ENCODE measurements at places on chromosomes 7 and 10.

GRCh38 chr10:92313750-92314149 lies 22.8 kb downstream of the MARCHF5 start:
- no peak for DNase-seq

GRCh38 chr7:87060288-87060537 lies 759 bp upstream of the ELAPOR2 start:
- DNase-seq = no peak

- no peak for DNase-seq
Measured at GRCh38 chr7:82156893-82157292, 286.7 kb downstream of the CACNA2D1 start.

DNA sequence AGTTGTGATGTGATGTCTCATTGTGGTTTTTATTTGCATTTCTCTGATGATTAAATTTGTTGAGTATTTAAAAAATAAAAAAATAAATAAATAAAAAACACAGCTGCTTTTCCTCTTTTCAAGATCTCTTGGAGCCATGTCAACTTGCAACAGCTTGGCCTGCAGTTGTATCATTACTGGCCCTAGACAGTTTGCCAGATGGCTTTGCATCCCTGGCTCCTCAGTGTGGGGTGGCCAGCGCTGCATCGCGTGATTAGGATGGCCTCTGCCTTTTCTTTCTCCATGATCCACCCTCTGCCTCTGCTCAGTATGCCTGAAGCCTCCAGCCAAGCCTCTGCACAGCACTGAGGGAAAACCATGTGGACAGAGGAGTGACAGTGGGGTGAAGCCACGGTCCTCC lies 96.8 kb downstream of the PPP1R3C start:
- DNase-seq = no peak

DNA sequence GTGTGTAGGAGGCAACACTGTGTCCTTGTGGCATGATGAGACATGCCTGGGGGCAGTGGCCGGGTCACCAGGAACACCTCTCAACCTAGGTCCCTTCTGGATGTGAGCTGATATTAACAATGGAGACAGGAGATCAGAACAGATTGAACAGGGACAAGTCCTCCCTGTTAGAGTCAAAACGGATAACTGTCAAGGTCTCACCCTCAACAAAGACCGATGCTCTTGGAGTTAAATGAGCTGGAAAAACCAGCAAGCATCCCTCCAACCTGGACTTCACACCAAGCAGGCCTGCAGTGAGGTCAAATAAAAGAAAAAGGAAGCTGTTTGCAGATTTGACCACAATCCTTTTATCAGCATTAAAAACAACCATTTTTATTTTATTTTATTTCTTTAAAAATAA lies 49.0 kb downstream of the SLIT1 start:
- DNase-seq = no peak

- no peak for DNase-seq
Measured at GRCh38 chr10:100038561-100039071, 28.9 kb upstream of the DNMBP start.

- DNase-seq = no peak
Measured at GRCh38 chr10:98425511-98426352, 10.8 kb upstream of the PYROXD2 start.

GRCh38 chr7:16933296-16934279 lies 51.8 kb upstream of the AGR3 start:
- no peak for DNase-seq

- peak; percentile 93 for DNase-seq
Measured at GRCh38 chr7:16657656-16658279, 11.8 kb downstream of the BZW2 start.

- no peak for DNase-seq
Measured at GRCh38 chr10:95295031-95295755, 4.4 kb upstream of the PDLIM1 start.

DNA sequence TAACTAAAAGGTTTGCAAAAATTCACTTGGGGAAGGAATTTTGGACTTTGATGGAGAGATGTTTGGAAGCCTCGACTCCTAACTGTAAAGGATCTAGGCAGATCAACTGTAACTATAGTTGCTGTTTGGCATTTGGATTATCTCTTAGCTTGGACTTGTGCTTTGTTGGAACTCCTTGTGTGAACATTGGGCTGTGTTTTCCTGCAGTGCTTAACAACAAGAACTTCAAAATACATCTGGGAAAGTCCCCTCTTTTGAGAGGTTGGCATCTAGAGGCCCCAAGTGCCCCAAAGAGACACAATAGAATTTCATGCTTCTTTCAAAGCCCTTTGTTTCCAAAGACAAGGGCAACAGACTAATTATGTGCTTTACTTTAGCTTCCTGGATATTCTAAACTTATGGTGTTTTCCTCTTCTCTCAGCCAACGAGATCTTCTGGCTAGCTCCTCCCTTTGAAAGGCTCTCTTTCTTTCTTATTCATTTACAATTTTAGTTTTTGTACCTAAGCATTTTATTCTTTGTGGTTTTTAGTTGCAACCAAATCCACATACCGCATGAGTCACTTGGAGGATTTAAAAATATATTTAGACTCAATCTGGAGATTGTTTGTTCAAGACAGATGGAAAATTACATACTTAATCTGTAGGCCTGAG lies 11.6 kb downstream of the ABCA13 start:
- DNase-seq = peak; percentile 65

DNA sequence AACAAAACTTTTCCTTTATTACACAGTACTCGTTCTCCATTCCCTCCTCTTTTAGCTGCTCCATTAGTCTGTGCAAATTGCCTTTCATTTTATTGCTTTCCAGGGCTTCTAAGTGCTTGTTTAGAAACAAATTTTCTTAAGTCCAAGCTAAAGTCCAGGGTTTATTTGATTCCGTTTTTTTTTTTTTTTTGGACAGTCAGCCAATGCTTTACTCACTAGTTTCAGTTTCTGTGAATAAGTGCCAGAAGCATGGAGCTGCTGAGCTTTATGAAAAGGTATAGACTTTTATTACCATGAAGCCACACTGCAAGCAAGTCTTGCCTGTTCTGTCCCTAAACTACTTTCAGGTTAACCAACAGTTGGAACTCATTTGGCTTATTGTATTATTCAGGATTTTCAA lies 455.0 kb downstream of the GFRA1 start:
- DNase-seq = no peak

GRCh38 chr7:70047891-70048448 lies 449.7 kb downstream of the AUTS2 start:
- no peak for DNase-seq

DNA sequence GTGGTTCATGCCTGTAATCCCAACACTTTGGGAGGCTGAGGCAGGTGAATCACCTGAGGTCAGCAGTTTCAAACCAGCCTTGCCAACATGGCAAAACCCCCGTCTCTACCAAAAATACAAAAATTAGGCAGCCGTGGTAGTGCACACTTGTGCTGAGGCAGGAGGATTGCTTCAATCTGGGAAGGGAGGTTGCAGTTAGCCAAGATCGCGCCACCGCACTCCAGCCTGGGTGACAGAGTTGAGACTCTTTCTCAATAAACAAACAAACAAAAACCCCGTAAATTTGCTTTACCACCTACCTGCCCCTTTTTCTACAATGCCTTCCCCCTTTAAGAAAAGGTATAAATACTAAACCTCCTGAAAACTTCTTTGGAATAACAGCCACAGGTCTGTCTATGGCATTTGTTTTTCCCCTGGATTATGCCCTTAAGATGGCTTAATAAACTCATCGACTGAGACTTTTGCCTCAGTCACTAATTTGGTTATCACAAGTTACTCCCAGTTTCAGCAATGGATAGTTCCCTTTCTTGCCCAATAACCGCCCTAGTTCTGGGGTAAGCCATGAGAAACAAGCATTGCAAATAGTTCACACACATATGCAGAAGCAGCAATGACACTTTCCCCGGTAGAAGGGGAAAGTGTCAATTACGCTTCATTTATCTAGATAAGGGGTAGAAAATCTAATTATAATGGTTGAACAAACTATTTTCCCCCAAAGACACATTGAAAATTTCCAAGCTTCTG lies 52.8 kb upstream of the SVIL start:
- no peak for DNase-seq

GRCh38 chr7:103893350-103893749 lies 96.1 kb downstream of the RELN start:
- no peak for DNase-seq

- peak; percentile 9 for DNase-seq
Measured at GRCh38 chr7:108234971-108235450, 104.8 kb upstream of the LAMB4 start.

DNA sequence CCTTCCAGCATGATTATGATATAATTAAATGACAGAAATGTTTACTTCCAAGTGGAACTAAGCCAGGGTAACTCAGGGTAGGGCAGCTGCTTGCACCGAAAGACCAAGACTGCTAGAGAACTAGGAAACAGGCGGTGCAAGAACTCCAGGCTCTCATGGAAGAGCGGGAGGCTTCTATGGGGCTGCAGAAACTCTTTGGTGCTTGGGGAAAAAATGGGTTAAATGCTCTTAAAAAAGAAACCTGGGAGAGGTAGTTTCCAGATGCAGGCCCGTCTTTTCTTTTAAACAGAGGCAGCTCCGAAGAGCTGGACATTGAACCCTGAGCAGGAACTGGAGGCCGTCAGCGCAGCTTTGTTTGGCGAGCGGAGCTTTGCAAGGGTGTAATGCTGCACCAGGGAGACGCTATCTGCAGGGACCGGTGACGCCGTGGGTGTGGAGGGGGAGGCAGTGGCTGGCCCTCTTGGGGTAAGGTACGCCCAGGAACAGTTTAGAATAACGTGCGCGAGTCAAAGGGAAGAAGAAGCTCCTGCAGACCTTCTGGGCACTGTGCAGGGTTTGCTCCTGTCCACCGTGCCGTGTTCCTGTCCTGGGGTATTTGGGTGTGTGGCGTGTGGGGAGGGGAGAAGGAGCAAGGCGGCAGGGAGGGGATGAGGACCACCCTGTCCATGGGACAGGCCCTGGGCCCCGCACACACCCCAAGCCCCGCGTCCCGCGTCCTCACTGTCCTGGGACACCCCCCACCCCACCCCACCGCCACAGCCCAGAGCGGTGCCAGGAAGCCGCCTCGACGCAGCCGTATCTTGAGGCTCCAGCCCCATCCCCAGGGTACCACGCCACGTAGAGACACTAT lies 59.0 kb downstream of the EGFR start:
- DNase-seq = no peak

DNA sequence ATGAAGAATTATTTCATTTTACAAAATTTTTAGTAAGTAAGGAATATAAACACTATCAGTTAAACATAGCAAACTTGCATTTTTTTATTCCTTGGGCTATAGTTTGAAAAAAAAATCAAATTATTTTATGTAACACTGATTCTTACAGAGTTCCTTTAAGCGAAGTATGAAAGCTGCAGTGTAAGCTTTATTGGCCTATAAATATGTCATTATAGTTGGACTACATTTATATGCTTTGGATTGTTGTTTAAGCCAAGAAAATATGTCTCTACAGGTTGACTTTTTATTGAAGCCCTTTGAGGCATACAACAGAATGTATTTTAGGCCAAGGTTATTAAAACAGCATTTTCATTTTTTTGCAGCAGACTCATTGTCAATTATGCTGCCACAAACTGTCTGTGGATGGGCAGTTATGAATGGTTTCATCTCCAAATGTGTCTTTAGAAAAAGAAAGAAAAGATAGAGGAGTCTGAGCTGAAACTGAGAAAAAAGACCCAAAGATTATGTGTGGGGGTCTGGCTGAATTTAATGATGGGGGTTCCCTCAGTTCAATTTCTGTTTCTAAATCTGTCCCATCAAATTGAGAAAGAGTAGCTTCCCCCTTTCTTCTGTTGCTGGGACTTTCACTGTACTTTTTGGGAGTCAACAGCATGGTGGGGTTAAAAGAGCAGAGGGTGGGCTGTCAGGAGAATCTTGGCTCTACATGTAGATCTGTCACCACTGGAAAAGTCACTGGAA lies 43.1 kb downstream of the ARID5B start:
- no peak for DNase-seq

- DNase-seq = no peak
Measured at GRCh38 chr7:124387056-124387455, 354.2 kb upstream of the TMEM229A start.

GRCh38 chr7:75928568-75928914 lies 13.6 kb downstream of the POR start:
- DNase-seq = no peak

DNA sequence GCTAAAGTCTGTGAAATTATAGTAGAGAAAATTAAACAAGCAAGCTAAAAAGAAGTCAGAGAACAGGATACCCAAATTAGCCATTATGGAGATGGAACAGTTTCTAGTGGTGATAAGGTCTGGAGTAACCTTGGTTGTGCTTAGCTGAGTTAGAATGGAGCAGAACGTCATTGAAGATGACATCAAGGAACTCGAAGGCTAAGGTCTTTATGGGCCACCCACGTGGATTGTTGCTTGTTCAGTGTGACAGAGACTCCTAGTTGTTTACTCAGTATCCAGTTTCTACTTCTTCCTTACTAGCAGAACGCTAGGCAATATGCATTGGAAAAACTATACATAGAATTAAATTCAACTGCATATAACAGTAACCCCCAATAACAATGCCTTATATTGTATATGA lies 39.7 kb downstream of the AHCYL2 start:
- DNase-seq = no peak

GRCh38 chr7:155283565-155284194 lies 14.0 kb upstream of the INSIG1 start:
- DNase-seq = no peak

DNA sequence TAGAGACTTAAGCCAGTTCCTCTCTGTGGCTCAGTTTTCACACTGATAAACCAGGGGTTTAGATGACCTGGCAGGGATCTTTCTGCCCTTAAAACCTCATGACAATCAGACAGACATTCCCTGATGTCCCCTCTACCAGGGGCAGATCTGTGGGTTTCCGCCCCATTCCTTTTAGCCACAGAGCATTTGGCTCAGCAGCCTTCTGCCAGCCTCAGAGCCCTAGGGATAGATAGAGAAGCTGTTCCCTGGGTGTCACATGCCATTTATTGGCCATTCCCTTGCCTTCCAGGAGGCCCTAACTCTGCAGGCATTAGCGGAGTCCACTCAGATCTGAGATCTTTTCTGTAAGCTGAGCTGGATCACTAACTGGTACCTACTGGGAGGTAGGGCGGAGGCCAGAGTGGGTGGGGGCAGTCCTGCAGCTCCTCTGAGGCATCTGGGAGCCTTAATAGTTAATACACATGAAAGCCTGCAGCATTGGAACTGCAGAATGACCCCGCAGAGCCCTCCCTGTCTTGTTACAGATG lies 101.5 kb downstream of the ZMIZ1 start:
- DNase-seq = no peak

DNA sequence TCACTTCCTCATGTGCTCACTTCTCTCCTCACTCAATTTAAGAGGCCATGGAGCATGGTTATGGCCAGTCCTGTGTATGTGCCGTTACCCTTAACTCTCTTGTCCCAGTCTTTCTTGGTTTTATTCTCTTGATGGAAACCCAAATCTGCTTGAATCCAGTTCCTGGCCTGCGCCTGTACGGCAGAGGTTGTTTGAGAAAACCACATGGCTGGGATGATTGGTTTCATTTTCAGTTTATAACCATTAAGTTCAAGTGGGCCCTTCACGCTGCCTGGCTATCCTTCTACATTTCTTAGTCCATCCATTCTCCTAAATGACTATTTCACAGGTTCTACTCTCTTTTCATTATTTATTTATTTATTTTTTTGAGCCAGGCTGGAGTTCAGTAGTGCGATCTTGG lies 1.6 kb upstream of the ZNF239 start:
- no peak for DNase-seq

- no peak for DNase-seq
Measured at GRCh38 chr10:102669206-102670064, 25.2 kb downstream of the TRIM8 start.

- no peak for DNase-seq
Measured at GRCh38 chr7:63092951-63093350, 905.7 kb upstream of the ZNF722 start.
